ENCODE measurements at places on chromosomes 7 and 10.

GRCh38 chr10:119377451-119377957 is 165.0 kb downstream of the RGS10 start:
- no peak for DNase-seq

- no peak for DNase-seq
Measured at GRCh38 chr7:29965030-29965429, 24.6 kb downstream of the SCRN1 start.

GRCh38 chr7:150983893-150984368 is 5.8 kb upstream of the KCNH2 start:
- no peak for DNase-seq

DNA sequence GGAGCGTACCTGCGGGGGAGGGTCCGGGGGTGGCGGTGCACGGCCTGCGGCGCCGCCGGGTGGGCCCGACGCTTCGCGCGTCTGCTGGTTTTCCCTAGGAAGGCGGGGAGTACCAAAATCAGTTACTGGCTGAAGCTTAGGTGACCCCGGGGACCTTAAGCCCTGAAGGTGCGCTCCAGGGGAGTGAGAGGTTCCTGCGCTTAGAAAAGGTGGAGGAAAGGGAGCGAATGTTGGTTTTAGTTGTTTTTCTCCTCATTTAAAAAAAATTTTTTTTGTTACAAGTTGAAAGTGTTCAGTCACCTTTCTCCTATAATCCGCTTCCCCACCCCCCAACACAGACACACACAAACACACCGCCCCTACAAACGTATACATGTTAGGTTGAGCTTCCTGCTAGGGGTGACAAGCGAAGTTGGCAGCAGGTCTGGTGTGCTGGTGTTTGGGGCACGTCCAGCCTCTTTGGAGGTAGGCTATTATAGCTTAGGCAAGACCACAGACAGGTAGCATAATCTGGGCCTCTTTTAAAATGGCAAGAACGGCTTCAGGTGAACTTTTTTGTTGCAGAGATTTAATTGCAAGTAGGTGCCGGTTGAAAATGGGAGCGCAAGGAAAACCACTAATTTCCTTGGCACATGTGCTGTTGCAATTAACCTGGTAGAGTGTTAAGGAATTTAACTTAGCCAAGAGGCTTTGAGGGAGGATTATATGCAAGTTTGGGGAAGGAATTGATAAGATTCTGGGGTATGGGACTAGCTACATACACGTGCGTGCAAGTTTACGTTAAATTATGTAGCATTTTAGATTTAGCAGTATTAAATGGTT is 945 bp downstream of the ADD3 start:
- DNase-seq: no peak

DNA sequence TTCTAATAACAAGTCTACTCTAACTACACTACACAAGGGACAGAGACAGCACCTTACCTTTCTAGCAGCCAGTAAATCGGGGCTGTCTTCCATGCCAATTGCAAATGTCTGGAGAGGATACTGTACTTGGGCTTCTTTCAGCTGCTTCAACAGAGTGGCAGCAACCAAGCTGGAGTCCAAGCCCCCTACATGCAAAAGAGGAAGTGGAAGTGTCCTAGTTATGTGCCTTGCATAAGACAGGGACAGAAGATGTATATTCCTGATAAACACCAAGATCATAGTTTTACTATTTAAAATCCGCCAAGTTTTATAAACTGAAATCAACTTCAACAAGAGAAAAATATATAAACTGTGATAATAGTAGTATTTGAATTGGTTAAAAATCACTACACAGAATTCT is 14.0 kb downstream of the ASNS start:
- no peak for DNase-seq

- no peak for DNase-seq
Measured at GRCh38 chr7:11858026-11858425, 26.0 kb upstream of the THSD7A start.

DNA sequence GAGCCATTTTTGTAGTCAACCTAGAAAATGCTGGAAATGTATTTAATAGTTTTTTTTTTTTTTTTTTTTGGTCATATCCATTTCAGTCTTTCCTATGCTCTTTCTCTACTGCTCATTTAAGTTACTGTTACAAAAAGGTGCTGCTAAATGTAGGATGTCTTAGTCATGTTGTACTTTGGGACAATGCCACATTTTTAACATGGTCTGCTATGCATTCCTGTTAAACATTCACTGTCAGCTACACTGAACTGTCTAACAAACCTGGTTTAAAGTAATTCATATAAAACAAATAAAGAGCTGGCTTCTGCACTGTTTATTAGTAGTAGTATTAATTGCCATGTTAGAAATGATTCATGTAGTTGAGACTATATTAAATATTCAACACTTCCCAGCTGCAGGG is 108.6 kb downstream of the NSUN6 start:
- no peak for DNase-seq

- no peak for DNase-seq
Measured at GRCh38 chr10:27998178-27998953, 513 bp downstream of the ODAD2 start.

DNA sequence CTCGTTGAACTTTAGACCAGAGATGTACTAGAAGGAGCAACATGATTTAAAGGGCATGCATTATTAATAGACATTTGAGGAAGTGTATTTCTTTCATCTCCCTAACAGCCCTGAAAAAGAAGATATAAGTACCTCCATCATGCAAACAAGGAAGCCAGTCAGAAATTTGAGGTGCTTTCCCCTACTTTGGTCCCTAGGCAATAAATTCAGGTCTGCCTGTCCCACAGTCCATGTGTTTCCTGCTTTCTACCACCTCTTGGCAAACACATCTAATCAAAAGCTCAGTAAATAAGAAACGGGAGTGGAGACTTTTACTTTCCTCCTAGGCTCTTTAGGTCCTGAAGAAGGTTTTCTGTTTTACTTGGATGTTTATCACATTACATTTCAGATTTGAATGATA is 5.2 kb upstream of the SEMA3C start:
- DNase-seq: no peak

DNA sequence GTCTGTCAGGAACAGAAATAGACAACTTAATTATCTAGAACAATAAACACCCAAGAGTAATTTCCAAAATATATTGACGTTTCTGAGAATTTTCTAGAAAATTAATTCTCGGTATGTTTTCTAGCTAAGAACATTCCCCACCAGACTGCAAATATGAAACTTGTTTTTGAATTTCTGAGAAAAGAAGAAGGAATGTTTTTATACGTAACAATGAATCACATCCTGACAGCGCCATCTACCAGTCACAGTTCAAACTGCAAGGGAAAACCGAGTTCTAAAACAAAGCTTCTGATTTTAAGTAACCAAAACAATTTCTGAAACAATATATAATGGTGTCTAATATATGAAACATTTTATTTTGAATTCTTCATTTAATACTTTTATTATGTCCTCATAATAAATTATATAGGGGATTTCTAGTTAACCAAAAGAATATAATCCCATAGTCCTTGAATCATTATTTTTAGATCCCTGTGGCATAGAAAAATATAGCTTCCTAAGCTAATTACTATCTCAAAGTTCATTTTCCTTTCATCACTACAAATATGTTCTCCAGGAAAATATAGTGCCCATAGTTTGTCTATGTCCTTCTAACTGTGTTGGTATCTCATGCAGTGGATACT is 34.5 kb upstream of the MEOX2 start:
- DNase-seq: peak; percentile 20

DNA sequence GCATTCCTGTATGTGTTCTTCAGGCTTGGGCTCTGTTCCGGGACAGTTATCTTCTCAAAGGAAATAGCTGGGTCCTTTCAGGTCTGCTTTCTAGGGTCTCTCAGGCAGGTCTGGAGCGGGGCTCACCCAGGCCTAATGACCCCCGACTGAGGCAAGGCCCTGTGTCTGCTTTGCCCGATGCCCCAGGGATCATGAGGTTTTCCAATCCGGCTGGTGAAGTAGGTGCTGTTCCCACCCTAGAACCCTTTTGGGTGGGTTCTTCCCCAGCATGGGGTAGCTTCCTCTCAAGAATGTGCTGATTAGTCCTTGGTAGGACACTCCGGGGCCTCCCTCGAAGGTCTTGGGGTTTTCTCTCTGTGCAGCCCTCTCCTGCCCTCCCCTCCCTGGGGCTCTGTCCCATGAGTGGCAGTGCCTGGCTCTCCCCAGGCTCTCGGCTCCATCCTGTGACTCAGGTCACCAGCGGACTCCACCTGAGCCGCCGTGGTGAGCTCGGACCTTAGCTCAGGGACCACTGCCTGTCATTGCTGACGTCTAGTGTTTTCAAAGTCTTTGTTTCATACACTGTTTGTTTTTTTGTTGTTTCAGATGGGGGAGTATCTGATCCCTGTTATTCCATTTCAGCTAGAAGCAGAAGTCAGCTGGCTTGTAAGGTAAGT is 71.0 kb upstream of the NKX6-2 start:
- no peak for DNase-seq

- no peak for DNase-seq
Measured at GRCh38 chr10:109957092-109957797, 33.9 kb upstream of the XPNPEP1 start.

GRCh38 chr10:15364001-15364400 is 7.1 kb downstream of the FAM171A1 start:
- DNase-seq: no peak

- no peak for DNase-seq
Measured at GRCh38 chr7:150896562-150897209, 44.4 kb downstream of the AOC1 start.

DNA sequence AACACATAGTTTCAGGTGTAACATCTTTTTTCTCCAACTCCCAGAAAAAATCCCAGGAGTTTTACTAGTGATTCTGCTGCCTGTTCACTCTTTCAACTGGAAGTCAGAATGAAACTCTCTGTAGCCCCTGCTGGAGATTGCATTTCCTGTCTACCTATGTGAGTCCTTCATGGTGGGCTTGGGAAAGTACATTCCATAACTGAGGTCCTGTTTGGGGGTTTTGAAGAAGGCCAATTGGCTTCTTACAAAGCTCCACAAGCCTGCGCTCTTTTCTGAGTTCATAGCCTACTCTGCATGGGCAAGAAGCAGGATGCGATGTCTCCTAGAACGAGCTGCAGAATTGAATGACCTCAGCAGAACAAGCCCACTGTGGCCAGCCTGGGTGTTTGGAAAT is 86.7 kb downstream of the LYZL2 start:
- no peak for DNase-seq

DNA sequence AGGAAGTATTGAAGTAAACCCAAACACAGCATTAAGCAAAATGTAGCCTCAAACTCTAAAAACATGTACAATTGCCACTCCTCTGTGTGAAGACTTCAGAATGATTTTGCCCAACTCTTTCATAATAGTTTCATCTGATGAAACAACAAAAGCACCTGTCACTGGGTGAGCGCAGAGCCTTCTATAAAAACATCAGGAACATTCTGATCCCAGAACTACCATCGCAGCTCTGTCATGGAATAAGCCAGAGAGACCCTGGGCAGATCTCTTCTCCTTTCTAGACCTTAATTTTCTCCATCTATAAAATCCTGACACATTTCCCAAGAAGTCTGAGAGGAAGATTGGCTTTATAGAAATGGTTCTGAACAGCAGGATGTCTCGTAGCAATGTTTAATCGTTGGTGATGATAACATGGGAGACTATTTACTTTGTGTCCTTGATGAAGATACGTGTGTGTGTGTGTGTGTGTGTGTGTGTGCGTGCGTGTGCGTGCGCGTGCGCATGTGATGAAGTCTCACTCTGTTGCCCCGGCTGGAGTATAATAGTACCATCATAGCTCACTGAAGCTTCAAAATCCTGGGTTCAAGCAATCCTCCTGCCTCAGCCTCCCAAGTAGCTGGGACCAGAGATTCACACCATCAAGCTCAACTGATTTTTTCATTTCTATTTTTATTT is 198.0 kb downstream of the KIAA1217 start:
- DNase-seq: no peak

DNA sequence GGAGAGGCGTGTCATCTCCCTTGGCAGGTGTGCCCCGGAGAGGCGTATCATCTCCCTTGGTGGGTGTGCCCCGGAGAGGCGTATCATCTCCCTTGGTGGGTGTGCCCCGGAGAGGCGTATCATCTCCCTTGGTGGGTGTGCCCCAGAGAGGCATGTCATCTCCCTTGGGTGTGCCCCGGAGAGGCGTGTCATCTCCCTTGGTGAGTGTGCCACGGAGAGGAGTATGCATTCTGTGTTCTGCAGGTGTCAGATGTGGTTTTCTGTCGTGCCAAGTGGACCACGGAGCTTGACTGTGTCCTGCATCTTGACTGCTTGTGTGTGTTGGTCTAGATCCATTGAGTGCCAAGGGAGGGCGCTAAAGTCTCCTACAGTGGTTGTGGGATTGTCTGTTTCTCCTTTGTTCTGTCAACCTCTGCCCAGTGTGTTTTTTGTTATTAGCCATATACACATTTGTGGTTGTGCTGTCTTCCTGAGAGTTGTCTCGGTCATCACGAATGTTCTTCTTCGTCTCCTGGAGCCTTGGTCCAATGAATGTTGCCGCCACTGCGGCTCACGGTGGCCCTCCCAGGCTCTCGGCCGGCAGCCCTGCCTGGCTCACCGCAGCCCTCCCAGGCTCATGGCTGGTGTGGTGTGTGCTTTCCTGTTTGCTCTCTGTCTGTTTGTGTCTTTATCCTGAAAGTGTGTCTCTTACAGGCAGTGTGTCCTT is 96.8 kb downstream of the INPP5A start:
- no peak for DNase-seq
